Foreskin fibroblast (primary cell): ENCODE measurements at places on chromosomes 16 and 17.

DNA sequence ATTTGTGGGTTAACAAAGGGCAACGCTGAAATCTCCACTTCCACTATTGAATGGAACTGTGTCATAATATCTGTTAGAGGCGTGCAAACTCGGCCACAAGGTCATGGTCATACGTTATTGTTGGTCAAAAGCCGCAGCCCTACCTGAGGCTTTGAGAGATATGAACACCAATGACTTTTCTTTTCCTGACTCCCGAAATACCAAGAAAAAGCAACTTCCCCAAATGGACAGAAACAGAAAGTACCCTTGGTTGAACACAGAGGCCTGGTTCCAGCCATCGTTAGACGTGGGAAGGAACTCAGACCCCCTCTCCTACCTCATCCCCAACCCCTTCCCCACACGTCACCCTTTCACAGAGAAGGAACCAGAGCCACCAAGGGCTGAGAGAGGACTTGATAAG is 1.4 kb upstream of the PIK3R5 start:
- DNase-seq: no peak

GRCh38 chr16:2969545-2970521 is 685 bp downstream of the PAQR4 start:
- DNase-seq: peak; percentile 46

GRCh38 chr17:10010752-10011151 is 105.7 kb upstream of the RCVRN start:
- no peak for DNase-seq

DNA sequence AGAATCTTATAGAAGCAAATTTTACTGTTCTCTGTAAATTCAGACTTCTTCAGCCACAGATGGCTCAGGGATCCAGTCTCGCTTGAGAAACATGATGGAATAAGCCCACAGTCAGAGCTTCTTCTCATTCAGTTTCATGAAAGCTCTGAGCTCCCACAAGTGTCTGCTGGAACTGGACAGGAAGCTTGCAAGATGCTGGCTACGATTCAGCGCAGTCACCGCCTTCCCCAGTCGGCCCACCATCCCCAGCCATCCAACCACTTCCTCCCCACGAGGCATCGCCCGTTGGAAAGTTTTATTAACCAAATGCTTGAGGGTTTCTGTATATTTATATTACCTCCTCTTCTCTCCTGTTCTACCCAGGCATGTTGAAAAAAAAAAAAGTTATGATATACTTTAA is 171.7 kb downstream of the ZFHX3 start:
- DNase-seq: peak; percentile 92

- DNase-seq: no peak
These were observed 648.5 kb upstream of the RBFOX1 start for GRCh38 chr16:6684076-6684673.

GRCh38 chr16:57390636-57391295 is 13.8 kb upstream of the CCL17 start:
- no peak for DNase-seq
